ENCODE measurements at places on chromosomes 6 and 20. TPM values are rescaled to one million over a fixed set of nuclear protein-coding genes. Genes with fewer than 3 reads are reported as not detected.

Gene C20orf96
- total RNA-seq, result 7.0 TPM

Gene EDN1
- total RNA-seq, result not detected

Gene ULBP3
- total RNA-seq, result 0.77 TPM

Gene CAP2
- total RNA-seq, result not detected

Gene OR2H1
- not detected for total RNA-seq

Gene FILIP1
- total RNA-seq, result not detected

Gene SRMS
- total RNA-seq, result not detected

Gene OSTM1
- 5.5 TPM for total RNA-seq

Gene DSE
- total RNA-seq, result 5.6 TPM

Gene FAM162B
- total RNA-seq, result not detected

Gene GABRR2
- 0.14 TPM for total RNA-seq

Gene CEBPB
- total RNA-seq, result 28.9 TPM

Gene KIF25
- not detected for total RNA-seq

Gene DLL1
- 0.91 TPM for total RNA-seq

Gene ENPP3
- total RNA-seq, result 0.58 TPM

Gene CPXM1
- total RNA-seq, result 2.9 TPM

Gene MYBL2
- 99.8 TPM for total RNA-seq

Gene POLH
- total RNA-seq, result 37.9 TPM

Gene MEP1A
- total RNA-seq, result not detected

Gene LTB
- 44.9 TPM for total RNA-seq

Gene ASIP
- total RNA-seq, result not detected

Gene RIMS1
- total RNA-seq, result not detected

Gene RNF5
- total RNA-seq, result 51.7 TPM

Gene GSTA1
- total RNA-seq, result not detected

Gene HLA-DRA
- 4.3 TPM for total RNA-seq

Gene CD93
- 0.84 TPM for total RNA-seq
